AG08396 (cell line): ENCODE measurements at places on chromosomes 16 and 17.

DNA sequence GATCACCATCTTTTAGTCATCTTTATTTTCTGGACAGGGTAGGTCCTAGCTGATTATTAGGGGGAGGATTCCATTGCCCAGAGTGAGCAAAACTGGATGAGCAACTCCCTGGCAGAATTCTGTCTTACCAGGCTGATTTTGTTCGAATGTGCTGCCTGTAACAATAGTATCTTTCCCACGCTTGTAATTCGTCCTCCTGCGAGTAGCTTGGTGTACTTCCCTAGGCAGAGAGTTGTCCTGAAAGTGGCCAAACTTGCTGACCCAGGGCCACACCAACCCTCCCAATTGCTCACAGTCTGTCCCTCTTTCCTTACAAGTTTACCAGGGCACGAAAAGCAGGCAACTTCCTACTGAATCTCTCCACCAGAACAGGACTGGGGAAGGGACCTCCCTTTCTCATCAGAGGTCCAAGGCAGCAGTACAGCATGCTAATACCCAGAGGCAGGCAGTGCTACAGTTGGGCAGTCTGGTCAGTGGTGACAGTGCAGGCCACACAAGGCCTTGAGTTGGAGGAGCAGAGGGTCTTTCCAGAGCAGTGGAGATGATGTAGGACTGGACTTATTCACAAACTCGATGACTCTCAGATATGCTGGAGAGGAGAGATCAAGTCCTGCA is 67.8 kb upstream of the NLK start:
- DNase-seq: no peak

GRCh38 chr16:48499923-48500381 is 110.0 kb downstream of the N4BP1 start:
- DNase-seq: peak; percentile 73

DNA sequence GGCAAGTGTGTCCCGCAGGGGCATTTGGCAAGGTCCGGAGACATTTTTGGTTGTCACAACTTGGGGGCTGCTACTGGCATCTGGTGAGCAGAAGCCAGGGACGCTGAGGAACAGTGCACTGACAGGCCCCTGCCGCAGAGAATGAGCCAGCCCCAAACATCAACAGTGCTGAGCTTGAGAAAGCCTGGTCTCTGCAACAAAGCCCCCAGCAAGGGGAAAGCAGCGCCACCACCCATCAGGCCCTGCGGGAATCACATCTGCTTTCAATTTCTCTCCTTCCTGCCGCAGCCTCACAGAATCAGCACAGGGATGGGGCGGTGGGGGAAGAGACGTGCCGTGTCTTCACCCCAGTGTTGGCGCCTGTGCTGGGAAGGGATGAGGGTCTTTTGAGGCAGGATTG is 14.8 kb upstream of the PRPSAP1 start:
- no peak for DNase-seq

DNA sequence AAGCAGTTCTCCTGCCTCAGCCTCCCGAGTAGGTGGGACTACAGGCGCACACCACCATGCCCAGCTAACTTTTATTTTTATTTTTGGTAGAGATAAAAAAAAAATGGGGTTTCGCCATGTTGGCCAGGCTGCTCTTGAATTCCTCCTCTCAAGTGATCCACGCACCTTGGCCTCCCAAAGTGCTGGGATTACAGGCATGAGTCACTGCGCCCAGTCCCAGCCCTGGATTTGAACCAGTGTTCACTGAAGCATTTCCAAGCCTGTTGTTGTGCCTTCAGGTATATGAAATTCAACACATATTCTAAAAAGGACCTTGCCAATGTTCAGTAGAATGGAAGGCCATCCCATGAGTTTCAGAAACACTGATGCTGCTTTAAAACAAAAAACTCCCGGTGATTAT is 165.3 kb downstream of the SLC39A11 start:
- no peak for DNase-seq

DNA sequence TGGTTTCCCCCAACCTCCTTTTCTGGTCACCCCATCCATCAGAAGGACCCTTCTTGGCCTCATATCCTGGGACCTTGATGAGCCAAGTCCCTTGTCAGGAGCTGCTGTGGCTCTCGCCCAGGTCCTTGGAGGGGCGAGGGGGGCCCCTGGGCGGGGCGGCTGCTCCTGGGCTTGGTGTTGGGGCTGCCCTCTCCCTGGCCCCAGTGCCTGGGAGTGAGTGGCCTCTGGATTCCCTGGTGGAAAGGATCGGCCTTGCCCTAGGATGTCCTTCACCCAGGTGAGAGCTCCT is 6.2 kb upstream of the NOTUM start:
- DNase-seq: no peak

DNA sequence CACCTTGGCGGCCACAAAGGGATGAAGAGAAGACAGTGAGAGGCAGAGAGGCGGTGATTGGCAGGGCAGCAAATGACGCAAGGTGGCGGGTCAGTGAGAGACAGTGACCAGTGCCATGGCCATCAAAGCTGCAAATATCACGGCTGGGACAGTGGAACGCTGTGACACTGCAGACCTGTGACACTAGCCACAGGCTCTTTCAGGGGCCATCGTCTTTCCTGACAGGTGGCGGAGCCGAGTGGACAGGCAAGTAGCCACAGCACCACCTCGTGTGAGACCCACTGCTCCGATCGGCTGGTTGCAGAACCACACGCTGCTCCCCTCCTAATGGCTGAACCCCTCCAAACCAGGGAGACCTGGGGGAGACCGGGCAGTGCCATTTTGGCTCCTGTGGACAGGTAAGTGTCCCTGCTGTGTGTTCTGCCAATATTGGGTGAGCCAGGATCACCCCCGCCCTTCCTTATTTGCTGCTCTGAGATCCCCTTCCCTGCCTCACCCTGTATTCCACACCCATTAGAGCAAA is 7.9 kb upstream of the ZNF778 start:
- DNase-seq: no peak

GRCh38 chr17:69672924-69673323 is 258.4 kb downstream of the MAP2K6 start:
- DNase-seq: peak; percentile 36

- DNase-seq: no peak
Observed at GRCh38 chr16:67662653-67663010, 1.9 kb downstream of the PARD6A start.

DNA sequence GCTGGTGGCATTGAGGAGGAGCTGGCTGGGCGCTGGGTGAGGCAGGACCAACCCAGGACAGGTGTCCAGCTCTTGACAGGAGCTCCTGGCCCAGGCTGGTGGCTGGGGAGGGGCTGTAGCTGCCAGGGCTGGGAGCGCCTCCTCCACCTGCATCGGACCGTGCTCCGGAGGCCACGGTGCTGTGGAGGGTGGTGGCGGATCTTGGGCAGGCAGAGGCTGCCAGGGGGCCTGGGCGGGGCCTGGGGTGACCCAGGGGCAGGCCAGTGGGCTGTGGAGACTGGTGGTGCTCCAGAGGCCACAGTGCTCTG is 32.0 kb downstream of the SOX8 start:
- no peak for DNase-seq

- DNase-seq: no peak
Observed at GRCh38 chr17:61247439-61247838, 152.2 kb upstream of the TBX2 start.

- DNase-seq: peak; percentile 6
Observed at GRCh38 chr16:7268182-7268581, 64.5 kb upstream of the RBFOX1 start.

- no peak for DNase-seq
Observed at GRCh38 chr17:41962111-41962510, 4.5 kb upstream of the CNP start.

- DNase-seq: no peak
Observed at GRCh38 chr16:64900019-64900418, 221.8 kb downstream of the CDH11 start.

- DNase-seq: peak; percentile 38
Observed at GRCh38 chr16:8850279-8850885, 18.4 kb downstream of the CARHSP1 start.

DNA sequence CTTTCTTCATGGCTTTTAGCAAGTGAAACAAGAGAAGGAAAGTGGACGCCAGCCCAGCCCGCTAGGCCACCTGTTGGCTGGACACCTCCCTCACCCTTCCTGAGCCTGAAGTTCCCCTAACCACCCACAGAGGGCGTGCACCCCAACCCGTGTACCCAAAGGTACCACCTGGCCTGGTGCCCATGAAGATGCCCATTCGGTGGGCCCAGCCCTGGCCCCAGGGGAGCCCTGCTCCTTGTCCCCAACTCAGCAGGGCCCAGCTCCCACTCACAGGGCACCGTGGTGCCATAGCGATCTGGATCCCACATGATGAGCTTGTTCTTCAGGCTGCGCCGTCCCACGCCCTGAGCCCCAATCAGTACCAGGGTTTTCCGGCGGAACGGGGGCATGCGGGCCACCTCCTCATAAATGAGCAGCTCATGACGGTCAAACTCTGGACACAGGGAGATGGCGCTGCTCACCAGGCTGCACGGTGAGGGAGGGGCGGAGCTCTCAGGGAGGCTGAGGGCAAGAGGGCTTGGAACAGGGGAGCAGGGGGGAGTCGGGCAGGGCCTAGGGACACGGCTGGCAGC is 26.8 kb downstream of the MPP2 start:
- peak; percentile 47 for DNase-seq

GRCh38 chr16:63655846-63656245 is 1466.0 kb downstream of the CDH11 start:
- no peak for DNase-seq

GRCh38 chr17:49521088-49521450 is 26.0 kb downstream of the NGFR start:
- no peak for DNase-seq

GRCh38 chr16:87560428-87561199 is 41.7 kb upstream of the JPH3 start:
- peak; percentile 61 for DNase-seq

DNA sequence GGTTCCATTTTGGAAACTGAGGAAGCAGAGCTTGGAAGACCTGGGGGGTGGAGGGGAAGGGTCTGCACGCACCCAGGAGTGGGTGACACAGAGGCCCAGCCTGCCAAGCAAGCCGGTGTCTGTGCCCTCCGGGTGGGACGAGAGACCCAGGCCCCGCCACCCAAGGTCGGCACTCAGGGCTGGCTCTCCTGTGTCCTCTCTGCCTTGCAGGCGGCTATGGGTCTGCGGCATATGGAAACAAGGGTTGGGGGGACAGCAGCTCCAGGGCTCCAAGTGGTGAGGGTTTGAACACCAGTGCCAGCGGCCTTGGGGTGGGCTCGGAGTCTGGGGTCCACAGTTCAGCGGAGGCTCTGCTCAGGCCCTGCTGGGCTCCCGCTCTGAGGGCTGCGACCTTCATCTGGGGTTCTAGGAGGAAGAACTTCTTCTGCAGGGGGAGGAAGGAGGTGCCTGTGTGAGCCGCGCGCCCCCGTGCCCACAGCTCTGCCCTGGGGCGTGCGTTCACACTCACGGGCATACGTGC is 4.6 kb upstream of the CD7 start:
- no peak for DNase-seq

DNA sequence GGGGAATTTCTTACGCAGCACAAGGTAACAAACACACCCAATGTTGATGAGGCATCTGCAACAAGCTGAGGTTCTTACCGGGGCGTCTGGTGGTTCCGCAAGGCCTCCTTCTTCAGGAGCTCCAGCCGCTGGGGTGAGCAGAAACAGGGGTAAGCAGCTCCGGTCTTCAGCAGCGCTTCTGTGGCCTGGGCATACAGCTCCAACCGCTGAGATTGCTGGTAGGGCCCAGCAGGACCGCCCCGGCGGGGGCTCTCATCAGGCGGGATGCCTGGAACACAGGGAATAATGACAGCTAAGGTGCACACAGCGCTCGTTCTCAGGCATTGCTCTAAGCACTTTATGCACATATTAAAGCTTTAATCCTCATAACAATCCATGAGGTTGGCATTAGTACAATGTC is 12.7 kb downstream of the EARS2 start:
- no peak for DNase-seq

GRCh38 chr16:24580665-24581064 is 41.3 kb downstream of the RBBP6 start:
- peak; percentile 49 for DNase-seq

DNA sequence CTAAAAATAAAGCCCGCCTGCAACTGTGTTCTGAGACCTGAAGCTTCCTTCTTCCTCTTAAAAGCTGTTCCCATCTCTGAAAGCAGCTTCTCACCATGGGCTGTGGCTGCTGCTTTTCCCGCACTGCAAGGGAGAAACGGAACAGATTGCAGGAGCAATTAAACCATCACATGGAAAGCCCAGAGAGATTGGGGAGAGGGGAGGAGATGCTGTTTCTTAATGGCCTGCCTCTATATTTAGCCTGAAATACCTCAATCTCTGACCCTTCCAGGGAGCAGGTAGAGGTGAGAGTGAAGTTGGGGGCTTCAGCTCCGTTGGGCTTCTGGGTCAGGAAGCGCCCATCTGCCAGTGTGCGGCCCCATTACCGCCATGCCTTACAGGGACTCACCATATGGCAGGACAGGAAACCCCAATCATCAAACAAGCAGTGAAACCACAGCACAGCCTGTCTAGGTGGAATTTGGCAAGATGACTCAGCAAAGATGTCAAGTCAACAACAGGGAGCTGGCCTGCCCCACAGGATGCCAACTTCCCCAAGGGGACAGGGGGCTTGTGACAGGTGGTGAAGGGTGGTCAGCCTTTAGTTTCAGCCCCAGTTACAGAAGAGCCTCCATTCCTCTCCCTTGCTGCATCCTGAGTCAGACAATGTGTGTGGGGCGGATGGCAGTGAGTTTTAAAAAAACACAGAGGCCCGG is 286.6 kb upstream of the CCL2 start:
- DNase-seq: no peak

GRCh38 chr16:6897876-6898485 is 434.7 kb upstream of the RBFOX1 start:
- no peak for DNase-seq

DNA sequence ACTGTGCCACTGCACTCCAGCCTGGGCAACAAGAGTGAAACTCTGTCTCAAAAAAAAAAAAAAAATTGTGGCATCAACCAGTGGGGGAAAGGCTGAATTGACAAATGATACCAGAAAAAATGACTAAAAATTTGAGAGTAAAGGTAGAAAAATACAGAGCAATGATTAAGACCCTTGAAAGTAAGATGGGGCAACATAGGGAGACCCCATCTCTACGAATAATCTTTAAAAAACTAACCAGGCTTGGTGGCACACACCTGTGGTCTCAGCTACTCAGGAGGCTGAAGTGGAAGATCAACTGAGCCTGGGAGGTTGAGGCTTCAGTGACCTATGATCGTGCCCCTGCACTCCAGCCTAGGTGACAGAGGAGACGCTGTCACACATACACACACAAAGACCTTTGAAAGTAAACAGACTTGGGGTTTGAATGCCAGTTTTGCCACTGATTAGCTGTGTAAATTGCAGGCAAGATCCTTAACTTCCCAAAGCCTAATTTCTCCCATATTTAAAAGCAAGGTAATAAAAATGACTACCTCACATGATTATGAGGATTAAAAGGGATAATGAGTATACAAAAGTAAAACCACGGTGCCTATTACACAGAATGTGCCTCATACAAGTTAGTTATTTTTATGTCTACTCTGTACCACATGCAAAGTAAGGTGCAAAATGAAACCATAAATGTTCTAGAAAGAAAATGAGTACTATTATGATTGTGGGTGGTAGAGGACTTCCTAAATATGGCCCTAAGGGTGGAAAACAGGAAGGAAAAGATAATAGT is 21.7 kb upstream of the PAFAH1B1 start:
- DNase-seq: no peak

GRCh38 chr17:7836596-7837407 is 2.8 kb downstream of the KDM6B start:
- DNase-seq: peak; percentile 86
